Umbilical cord (tissue), 2 donors: ENCODE measurements at places on chromosomes 2 and 18.
A peak's percentile ranks its signal among the peaks of the same experiment; 100 is the strongest.

GRCh38 chr2:88235987-88236386, 65.8 kb downstream of the THNSL2 start:
- DNase-seq: no peak

DNA sequence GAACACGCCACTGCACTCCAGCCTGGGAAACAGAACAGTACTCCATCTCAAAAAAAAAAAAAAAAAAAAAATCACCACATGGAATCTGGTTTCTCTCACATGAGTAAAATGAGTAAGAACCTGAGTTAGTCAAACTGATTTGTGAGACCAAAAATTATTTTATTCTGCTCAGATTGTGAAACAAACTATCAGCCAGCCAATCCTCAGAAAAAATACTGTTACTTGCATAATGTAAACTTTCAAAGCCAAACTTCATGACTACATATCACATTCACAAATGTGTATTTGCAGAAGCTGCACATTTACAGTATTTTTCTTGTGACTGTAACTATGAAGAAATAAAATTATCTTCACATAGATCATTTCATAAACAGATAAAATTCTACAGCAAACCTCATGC, 23.2 kb downstream of the SUMO1 start:
- DNase-seq: no peak

GRCh38 chr2:73082523-73083410, 11.3 kb upstream of the SFXN5 start:
- no peak for DNase-seq

DNA sequence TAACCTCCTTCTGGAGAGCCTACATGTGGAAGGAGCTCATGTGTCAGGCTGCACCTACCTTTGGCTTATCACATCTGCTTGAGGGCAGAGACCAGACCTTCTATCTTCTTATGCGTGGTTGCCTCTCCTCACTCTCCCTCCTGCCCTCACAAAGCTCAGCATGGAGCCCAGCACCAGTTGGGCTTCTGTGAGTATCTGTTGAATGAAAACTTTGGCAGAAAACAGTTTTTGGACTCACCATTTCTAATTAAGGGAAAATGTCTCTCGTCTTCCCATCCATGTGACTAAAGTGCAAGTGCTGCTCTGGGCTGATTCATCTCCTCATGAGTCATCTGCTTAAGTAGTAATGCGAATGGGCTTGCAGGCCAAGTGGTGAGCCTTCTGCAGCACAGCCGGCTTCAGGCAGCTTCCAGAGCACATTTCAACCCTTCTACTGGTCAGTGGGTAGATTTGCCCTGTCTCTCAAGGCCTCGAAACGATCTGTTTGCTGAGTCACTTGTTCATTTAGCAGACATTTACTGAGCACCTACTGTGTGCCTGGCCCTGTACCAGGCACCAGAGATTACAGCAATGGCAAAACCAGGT, 102.6 kb downstream of the VSNL1 start:
- DNase-seq: peak; percentile 93

- peak; percentile 87 for DNase-seq
Measured at GRCh38 chr18:11995445-11996189, 14.3 kb downstream of the IMPA2 start.

- DNase-seq: no peak
Measured at GRCh38 chr2:217610401-217610814, 392.4 kb downstream of the TNS1 start.

- no peak for DNase-seq
Measured at GRCh38 chr2:51413726-51414125, 381.8 kb upstream of the NRXN1 start.

- DNase-seq: no peak
Measured at GRCh38 chr2:226168496-226169160, 631.0 kb downstream of the IRS1 start.

- DNase-seq: no peak
Measured at GRCh38 chr2:152565884-152566727, 151.2 kb downstream of the PRPF40A start.

GRCh38 chr2:6381326-6381725, 484.4 kb downstream of the CMPK2 start:
- no peak for DNase-seq

- DNase-seq: peak; percentile 78
Measured at GRCh38 chr2:127085317-127085681, 21.7 kb downstream of the BIN1 start.

- DNase-seq: peak; percentile 68
Measured at GRCh38 chr2:64288321-64289193, 144.3 kb upstream of the PELI1 start.

GRCh38 chr2:209389171-209389618, 34.7 kb upstream of the MAP2 start:
- no peak for DNase-seq

GRCh38 chr2:68319398-68320117, at the start of gene CNRIP1:
Gene CNRIP1, minus strand, starts transcription at chr2:68319949. Its CDS starts 549 bp downstream, at chr2:68319400.
- DNase-seq: peak; percentile 79

DNA sequence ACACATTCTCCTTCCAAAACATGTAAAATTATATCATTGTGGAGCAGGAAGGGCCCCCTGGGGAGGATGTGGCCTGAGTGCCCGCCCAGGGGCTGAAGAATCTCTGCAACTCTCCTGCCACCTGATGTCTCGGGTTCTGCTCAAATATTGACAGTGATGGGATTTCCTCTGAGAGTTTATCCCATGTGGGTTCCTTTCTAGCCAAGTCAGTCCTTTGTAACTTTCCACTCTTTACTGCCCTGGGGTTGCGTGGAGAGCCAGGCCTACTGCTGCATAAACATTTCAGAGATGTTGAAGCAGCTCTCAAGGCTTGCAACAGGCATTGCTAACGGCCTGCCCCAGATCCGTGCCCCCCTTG, 4.0 kb upstream of the RAB17 start:
- DNase-seq: peak; percentile 44

GRCh38 chr2:29397039-29397438, 281.8 kb downstream of the CLIP4 start:
- DNase-seq: no peak

DNA sequence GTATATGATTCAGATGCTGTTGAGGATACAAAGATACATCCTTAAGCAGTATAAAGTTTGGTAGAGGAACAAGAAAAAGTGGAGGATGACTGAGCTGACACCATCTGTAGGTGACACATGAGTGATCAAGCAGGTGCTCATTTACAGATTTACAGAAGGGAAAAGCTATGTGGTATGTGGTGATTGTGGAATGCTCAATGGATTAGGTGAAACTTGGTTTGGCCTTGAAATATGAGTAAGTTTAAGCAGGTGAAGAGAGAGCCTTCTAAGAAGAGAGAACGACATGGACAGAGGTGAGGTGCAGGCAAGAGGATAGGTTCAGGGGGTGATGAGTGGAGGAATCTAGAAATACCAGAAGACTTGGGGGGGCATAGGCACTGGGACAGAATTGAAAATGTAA, 5.9 kb downstream of the ASXL3 start:
- no peak for DNase-seq

- no peak for DNase-seq
Measured at GRCh38 chr2:131153529-131153928, 48.4 kb downstream of the PLEKHB2 start.

DNA sequence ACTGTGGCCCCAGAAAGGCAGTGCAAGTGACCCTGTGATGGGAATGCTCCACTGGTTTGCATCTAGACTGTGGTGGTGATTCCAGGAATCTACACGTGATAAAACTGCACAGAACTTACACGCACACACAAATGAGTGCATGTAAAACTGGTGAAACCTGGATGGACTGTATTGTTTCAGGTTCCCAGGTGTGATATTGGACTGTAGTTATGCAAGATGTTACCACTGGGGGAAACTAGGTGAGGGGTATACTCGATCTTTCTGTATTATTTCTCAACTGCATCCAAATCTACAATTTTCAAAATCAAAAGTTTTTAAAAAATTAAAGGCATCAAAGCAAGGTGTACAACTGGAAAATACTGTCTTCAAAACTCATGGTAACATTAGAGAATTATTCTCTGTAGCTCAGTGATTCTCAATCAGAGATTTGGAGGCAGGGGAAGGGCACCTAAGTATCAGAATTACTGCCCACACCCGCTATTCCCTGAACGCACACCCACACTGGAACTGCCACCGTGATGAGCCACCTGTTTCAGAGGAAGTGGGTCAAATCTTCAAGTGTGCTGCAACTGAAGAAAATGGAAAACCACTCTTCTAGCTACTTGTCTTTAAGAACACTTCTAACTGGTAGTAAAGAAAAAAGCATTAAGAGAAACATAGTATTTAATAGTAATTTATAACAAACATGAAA, 26.7 kb downstream of the PTPN2 start:
- DNase-seq: no peak

- DNase-seq: no peak
Measured at GRCh38 chr2:133660510-133660909, 92.2 kb upstream of the NCKAP5 start.
